ENCODE measurements at places on chromosomes 5 and 9.

- DNase-seq = no peak
Observed at GRCh38 chr5:82421119-82421518, 143.0 kb upstream of the RPS23 start.

DNA sequence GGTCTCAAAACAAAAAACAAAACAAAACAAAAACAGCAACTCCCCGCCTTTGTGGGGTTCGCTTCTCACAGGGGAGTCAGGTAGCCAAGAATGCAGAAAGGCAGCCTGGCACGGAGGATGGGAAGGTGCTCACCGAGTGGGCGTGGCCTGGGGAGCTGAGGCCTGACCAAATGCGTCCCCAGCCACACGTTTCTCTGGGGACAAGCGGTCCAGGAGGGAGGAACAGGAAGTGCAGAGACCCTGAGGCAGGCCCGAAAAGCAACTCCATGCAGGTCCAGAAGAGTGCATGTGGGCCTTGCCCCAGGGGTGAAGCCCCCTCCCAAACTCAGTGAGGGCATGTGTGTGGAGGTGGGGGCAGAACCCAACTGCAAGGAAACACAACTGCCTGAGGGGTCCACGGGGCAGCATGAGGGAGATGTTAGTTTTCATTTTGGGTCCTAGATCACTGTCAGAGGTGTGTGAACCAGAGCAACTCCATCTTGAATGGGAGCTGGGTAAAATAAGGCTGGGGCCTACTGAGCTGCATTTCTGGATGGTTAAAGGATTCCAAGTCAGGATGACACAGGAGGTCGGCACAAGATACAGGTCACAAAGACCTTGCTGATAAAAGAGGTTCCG, 2.6 kb upstream of the UAP1L1 start:
- no peak for DNase-seq

- DNase-seq = no peak
Observed at GRCh38 chr5:177018341-177018740, 4.2 kb upstream of the ZNF346 start.

- no peak for DNase-seq
Observed at GRCh38 chr5:7186818-7187217, 209.1 kb upstream of the ADCY2 start.

- no peak for DNase-seq
Observed at GRCh38 chr9:26142201-26142600, 464.0 kb upstream of the TUSC1 start.

DNA sequence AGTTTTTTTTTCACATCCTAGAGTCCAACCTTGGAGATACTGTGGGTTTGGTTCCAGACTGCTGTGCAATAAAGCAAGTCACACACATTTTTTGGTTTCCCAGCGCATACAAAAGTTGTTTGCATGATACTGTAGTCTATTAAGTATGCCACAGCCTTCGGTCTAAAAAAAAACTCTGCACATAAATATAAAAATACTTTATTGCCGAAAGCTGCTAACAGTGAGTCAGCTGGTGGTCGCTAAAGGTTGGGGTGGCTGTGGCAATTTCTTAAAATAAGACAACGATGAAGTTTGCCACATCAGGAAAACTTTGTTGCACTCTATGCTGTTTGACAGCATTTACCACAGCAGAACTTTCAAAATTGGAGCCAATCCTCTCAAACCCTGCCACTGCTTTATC, 37.4 kb downstream of the UBQLN1 start:
- DNase-seq = no peak

- DNase-seq = no peak
Observed at GRCh38 chr5:67792891-67793290, 422.7 kb upstream of the PIK3R1 start.
